ENCODE measurements at places on chromosomes 12 and 14.
A peak's percentile ranks its signal among the peaks of the same experiment; 100 is the strongest.

GRCh38 chr12:47023953-47024352 is 55.5 kb upstream of the PCED1B start:
- no peak for DNase-seq

GRCh38 chr12:53060064-53060720 is 10.3 kb downstream of the TNS2 start:
- no peak for DNase-seq

- DNase-seq = no peak
These were observed 200.6 kb downstream of the ANO4 start for GRCh38 chr12:100995201-100995600.

DNA sequence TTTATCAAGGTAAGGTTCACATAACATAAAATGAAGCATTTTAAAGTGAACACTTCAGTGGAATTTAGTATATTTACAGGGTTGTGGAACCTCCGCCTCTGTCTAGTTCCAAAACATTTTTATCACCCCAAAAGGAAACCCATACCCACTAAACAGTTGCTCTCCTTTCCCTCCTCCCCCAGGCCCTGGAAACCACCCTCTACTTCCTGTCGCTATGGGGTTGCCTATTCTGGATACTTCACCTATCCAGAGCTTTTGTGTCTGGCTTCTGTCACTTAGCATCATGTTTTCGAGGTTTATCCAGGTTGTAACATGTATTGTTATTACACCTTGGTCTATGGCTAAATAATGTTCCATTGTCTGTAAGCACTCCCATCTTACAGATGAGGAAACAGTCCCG is 27.7 kb upstream of the ZFP36L1 start:
- DNase-seq = peak; percentile 45

- DNase-seq = no peak
These were observed 284.9 kb downstream of the RGS6 start for GRCh38 chr14:72217135-72217534.

DNA sequence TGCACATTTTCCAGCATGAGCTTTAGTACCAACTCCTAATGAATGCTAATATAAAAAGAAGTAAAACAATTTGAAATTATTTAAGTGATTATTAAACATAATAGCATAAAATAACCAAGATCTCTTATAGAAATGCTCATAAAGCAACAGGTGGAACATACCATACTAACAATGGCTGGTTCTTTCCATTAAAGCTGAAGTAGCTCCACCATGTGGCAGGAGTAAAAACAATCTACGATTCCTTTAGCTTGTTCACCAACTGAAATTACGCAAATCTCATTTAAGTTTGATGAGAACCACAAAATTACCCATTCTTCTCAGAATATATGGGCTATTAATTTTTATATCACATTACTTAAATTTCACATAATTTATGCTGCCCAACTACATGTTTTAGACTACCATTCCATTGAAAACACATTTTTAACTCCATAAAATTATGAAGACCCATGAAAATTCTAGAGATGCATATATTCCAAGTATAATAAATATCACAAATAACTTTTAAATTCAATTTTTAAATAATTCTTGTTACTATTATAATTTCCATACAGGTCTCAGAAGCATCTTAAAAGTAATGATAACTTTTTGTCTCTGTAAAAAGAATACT is 213.6 kb downstream of the DAD1 start:
- no peak for DNase-seq

- no peak for DNase-seq
These were observed 18.6 kb downstream of the PRORP start for GRCh38 chr14:35140718-35141581.

Measured in activated naive CD4-positive, alpha-beta T cell treated with Interleukin-2 at 50 U/mL for 16 hours (primary cell).